Activated CD4-positive, alpha-beta T cell treated with anti-CD3 and anti-CD28 coated beads for 4 hours (primary cell): ENCODE measurements at places on chromosomes 16 and 17.

DNA sequence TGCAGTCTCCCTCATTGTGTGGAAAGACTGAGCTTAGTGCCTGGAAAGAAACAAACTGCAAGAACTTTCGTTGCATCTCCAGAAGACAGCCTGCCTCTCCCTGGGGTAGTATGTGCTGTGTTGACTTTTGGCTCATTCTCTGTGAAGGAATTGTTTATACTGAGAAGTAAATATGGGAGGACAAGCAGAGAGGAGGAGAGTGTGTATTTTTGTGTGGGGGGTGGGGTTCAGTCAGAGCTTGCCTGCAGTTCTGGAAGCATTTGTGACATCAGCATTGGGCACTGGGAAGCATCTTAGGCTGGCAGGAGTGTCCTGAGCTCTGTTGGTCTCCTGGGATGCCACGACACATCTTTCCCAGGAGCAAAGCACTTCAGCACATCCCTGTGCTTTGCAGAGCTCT, 147.9 kb downstream of the HS3ST3B1 start:
- DNase-seq = no peak

GRCh38 chr16:79211586-79211985, 389.0 kb downstream of the MAF start:
- no peak for DNase-seq

DNA sequence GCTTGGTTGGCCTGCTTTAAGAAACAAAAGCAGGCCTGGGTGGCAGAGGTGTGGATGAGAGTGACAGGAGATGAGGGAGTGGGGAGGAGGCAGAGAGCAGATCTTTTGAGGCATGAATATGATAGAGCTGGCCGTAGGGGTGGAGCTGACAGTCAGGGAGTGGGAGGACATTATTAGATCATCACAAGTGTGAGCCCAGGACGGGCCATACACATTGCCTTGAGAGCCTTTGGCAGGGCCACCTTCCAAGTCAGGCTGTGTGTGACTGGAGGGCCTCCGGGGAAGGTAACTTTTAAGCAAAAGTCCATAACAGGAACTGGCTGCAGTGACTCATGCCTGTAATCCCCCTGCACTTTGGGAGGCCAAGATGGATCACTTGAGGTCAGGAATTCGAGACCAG, 26.3 kb downstream of the GINS3 start:
- DNase-seq = no peak

DNA sequence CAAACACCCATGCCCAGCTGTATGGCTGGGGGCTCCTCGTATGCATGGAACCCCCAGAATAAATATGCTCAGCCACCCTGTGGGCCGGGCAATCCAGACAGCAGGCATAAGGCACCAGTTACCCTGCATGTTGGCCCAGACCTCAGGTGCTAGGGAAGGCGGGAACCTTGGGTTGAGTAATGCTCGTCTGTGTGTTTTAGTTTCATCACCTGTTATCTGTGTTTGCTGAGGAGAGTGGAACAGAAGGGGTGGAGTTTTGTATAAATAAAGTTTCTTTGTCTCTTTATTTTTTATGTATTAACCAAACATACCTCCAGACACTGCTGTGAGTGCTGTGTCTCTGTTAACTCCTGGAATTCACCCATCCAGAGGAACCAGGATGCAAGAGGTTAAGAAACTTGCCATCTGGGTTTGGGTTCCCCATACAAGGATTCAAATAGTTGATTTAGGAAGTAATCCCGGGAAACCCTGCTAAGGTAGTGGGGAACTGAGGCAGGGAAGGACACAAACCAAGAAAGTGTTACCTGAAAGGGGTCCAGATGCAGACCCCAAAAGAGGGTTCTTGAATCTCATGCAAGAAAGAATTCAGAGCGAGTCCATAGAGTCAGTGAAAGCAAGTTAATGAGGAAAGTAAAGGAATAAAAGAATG, 37.4 kb upstream of the IL21R start:
- DNase-seq = no peak

DNA sequence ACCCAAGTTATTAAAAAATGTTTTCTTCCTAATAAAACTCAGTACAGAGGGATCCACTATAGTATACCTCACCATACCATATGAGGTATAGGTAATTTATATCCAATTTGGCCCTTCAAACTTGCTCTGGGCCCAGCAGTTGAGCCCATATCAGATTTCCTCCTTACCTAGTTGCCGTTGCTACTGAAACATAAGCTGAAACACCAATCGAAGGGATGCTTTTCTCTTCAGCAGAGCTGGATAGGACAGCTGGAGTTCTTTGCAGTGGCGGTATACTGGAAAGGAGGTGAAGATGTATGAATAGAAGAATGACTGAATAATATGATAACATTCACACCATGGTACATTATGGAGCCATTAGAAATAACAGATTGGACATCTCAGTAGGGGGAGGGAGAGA, 42.7 kb downstream of the TNRC6C start:
- DNase-seq = no peak

DNA sequence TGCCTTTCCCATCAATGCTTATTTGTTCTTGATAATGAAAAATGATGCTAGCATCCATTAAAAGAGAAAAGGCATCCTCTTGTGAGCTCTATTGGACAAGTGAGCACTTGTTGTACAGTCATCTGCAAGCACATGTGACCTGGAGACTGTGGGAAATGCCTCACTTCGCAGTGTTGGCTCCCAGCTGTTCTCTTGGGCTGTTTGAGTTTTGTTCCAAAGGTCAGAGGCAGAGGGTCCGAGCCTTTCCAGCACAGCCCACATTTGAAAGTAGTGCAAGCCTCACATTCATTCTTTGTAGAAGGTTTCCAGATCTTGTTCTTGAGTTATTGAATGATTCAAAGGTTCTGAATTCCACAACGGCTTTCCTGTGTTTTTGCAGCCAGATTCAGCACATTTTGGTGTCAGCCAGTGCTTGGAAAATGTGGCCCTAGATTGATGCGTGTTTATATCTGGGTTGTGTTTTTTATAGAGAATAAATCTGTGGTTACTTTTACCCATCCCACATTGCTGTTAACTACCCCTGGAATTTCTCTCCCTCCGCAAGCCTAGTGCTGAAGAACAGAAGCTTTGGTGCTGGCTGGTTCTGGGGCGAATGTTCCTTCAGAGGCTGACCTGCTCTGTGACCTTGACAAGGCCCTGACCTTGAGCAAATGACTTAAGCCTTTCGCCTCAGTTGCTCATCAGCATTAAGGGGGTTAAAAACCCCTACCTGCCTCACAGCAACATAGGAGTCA, 49.8 kb downstream of the CDH1 start:
- no peak for DNase-seq

GRCh38 chr17:81992306-81993102, 15.1 kb downstream of the ASPSCR1 start:
- DNase-seq = no peak

DNA sequence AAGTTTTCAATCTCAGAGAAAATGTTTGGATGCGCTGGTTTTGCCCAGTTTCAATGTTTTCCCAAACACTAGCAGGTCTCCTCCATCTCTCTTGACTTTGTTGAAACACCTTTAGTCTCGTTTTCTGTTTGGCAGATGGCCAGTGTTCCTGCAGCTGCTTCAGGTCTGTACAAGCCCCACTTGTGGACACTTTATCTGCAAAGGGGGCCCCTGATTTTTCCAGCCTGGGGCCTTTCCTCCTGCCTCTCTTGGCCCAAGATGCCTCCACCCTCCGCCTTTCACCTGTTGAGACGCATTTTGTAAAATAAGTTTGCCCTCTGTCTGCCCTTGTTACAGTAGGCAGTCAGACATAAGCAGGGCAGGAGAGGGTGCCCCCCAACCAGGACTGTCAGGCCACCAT, 21.8 kb upstream of the PRM1 start:
- DNase-seq = no peak

- no peak for DNase-seq
These were observed 212.4 kb downstream of the COPRS start for GRCh38 chr17:31646642-31647041.

- no peak for DNase-seq
These were observed 142.8 kb downstream of the PRKCA start for GRCh38 chr17:66445229-66445628.

DNA sequence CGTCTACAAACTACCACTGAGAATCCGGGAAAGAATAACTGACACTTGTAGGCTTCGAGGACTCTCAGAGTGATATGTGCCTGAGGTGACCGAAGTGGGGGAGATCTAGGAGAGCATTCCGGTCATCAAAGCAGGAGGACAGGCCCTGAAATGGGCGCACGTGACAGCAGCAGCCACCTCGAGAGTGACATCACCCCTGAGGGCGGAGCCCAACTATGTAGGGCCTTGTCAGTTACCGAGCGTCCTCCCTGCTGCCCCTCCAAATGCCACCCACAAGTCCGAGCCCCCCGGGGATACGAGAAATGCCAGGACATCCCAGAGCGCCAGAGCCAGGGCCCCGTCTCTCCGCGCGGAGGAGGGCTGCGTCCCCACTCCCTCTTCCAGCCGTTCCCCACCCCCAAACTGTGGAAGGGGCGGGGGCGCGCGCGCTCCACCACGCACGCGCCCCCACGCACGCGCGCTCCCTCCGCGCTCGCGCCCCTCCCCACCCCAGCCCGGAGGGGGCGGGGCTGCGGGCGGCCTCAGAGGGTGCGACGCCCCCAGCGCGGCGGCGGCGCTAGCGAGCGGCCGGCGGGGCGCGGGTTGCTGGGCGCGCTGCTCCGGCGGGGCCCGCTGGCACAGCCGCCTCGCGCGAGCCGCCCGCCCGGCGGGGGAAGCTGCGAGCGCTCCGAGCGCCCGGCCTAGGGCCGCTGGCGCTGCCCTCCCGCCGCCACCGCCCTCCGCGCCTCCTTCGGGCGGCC, at the start of gene TANC2:
Gene TANC2, plus strand, starts transcription at position 550 of the 740 bp plus-strand sequence. CDS start 43,325 bp downstream, outside the sequence.
- DNase-seq = peak; percentile 79

- DNase-seq = no peak
These were observed 746.4 kb downstream of the CDH11 start for GRCh38 chr16:64375391-64375980.

DNA sequence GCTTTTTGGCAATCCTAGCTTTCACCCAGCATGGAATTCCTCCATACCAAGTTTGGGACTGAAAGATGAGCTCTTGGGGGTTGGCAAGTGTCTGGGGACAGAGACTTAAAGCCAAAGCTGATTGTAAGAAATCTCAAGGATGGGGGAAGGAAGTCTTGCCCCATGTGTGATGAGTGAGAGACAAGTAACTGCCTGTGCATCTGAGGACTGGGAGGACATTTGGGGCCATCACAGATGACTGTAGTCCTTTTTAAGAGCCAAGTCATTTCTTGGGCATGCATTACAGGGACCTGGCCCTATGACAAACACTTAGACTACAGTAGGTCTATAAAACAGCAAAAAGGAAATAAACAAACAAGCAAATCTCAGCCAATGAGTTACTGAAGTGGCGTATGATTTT, 36.3 kb upstream of the CCL2 start:
- no peak for DNase-seq

GRCh38 chr17:7406235-7406825, 1.3 kb upstream of the NLGN2 start:
- no peak for DNase-seq

GRCh38 chr16:1199347-1200013, 25.6 kb downstream of the TPSG1 start:
- DNase-seq = no peak

DNA sequence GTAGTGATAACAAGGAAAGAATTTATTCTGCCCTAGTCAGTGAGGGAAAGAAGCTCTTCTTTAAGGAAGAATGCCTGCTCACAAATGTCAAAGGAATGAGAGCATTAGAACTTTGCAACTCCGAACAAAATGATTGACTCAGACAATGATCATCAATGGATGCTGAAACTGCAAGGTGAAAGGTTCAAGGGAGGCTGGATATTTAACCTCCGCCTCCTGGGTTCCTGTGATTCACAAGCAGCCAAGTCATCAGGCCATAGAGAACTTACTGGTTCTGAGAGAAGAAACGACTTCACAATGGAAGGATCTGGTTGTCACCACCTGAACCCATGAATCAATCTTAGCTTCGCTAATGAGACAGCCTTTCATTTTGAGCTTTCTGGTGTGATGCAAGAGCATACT, 16.0 kb upstream of the SCNN1B start:
- DNase-seq = no peak

- DNase-seq = no peak
These were observed 19.4 kb downstream of the MYBBP1A start for GRCh38 chr17:4535667-4536258.

- no peak for DNase-seq
These were observed 50.3 kb downstream of the C16orf95 start for GRCh38 chr16:87266846-87267245.
